Fibroblast of villous mesenchyme (primary cell): ENCODE measurements at places on chromosomes 4 and X. TPM values are rescaled to one million over a fixed set of nuclear protein-coding genes. Genes with fewer than 3 reads are reported as not detected.

THAP9 gene
- 2.3 and 3.9 TPM in 2 replicates for total RNA-seq

RTL9 gene
- total RNA-seq = under 0.01 TPM in 2 replicates

NUDT10 gene
- total RNA-seq = 0.32 and 1.3 TPM in 2 replicates

DNA sequence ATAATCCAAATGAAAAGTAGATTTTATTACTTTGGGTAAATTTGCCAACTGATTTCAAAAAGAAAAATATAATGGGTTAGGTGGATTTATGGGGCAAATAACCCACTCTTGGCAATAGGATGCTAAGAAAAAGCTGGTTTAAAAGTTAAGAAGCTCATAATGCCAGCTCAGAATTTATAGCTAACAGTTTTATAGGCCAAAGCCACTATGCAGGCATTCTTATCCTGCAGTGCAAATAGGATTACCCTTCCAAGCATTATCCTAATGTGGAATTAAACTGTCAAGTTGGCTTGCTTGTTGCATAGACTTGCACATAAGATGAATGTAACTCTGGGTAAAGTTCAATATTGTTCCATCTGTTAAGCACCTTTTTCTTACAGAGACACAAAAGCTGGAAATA lies 703.0 kb downstream of the PCDH18 start:
- no peak for DNase-seq

GRCh38 chr4:70914000-70914399 lies 11.8 kb downstream of the MOB1B start:
- DNase-seq = peak; percentile 62

GRCh38 chr4:79604152-79604551 lies 196.1 kb upstream of the GK2 start:
- DNase-seq = no peak

DNA sequence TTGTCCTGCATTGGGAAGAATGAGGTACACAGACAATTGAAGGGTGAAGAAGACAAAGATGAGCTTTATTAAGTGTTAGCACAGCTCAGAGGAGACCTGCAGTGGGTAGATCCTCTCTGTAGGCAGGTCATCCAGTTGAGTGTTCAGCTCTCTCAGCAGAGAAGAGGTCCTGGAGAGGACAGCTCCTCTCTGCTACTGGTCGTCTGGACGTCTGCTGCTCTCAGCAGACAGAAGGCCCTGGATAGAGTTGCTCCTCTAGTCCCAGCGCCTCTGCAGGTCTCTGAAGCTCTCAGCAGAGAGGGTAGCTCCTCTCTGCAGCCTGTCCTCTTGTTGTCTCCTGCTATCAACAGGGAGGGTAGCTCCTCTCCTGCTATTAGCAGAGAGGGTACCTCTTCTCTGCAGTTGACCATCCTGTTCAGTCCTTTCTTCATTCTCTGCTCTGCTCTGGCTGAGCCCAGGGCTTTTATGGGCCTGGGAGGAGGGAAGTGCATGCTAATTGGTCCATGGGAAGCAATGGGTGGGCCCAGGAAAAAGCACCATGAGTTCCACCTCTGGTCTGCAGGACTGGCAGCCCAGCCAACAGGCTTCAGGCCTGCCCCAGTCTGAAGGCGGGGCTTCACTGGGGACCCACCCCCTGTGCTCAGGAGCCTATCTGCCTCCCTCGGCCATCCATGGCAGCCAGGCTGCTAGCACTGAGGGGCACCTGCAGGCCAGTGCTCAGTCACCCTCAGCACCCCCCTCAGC lies 54.1 kb upstream of the IBSP start:
- no peak for DNase-seq

DNA sequence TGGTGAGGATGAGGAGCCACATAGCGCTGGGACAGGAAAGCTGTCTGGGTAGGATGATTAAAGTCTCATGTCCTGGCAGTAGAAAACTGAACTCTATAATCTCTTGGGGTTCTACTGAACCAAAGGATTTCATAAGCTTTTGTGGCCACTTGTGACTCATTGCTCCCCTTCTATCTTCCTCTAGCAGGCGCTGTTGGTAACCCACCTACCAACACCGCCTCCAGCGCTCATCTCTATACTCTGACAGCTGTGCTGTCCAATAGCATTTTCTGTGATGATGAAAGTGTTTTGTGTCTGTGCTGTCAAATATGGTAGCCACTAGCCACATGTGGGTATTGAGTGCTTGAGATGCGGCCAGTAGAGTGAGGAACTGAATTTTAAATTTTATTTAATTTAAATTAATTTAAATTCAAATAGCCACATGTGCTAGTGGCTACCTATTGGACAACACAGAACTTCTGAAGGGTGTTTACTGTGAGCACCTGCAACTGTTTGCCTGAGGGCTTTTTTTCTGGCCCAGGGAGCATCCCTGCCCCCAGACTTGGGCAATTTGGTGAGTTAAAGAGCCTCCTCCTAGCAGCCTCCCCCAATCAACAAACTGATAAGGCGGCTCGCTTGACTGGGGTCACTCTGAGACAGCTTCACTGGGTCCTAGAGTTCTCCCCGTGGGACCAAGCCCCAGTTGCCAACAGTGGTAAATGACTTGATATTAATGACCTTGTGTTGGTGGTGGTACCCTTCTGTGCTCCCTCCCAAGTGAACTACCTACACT lies 169.2 kb upstream of the ATP6AP2 start:
- DNase-seq = no peak

CCDC110 gene
- 0.32 and 0.43 TPM in 2 replicates for total RNA-seq

DNA sequence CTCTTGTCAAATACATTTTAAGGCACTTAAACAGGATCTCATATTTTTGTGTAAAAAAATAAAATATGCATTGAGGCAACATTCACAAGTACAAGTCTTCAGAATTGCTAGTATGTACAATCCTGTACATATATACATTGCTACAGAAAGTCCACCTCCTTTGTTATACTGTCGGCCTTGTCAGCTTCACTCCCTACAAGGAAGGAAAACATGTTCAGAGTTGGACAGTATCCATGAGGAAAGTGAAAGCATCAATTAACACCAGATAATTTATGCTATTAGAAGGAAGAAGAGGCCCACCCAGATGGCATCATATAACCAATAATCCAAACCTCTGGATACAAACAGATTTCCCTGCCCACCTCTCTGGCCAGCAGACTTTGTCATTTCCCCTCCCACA lies 42.0 kb downstream of the REELD1 start:
- no peak for DNase-seq

DNA sequence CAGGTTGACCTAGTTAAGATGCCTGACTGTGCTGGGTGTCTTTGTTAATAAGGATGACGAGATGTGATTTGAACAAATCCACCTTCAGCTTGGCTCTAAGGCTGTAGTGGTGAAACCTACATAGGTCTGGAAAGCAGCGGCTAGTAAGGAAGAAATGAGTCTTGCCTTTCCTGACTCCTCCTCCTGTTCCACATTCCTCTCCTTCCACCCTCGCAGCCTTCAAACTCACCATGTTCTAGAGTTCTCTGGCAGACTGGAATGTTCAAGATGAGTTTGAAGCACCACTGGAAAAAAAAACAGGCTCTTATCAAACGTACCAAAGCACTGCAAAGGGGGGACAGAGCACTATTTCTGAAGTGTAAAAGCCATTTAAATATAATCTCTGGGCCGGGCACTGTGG lies 395.4 kb downstream of the BMPR1B start:
- DNase-seq = no peak
